ENCODE measurements at places on chromosomes 2 and 18.

DNA sequence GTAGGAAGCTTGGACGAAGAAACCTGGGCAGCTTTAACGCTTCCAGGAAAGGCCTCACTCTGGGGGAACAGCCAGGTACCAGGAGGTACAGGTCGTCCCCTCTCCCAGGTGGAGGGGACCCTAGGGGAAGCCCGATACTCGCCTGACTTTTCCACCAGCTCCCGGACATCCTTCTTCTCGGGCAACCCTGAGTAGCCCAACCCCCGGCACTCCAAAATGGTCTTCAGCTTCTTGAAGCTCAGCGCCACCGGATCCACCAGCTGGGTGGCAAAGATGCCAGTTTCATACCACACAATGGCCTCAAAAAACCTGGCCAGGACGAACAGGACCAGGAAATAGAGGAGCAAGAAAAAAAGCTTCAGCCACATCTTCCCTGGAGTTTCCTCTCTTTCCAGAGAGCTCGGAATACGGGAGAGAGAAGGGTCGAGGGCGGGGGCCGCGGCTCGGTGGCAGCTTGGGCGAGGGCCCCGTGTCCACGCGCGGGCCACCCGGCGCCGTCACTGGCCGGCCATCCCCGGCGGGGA lies 1.1 kb downstream of the RNF103 start:
- no peak for DNase-seq

- no peak for DNase-seq
These were observed 221.9 kb downstream of the HDAC4 start for GRCh38 chr2:239178954-239179353.

- DNase-seq, result no peak
These were observed 101.0 kb upstream of the DNER start for GRCh38 chr2:229815342-229815741.

GRCh38 chr2:69162057-69162456 lies 149.1 kb downstream of the ANTXR1 start:
- no peak for DNase-seq

DNA sequence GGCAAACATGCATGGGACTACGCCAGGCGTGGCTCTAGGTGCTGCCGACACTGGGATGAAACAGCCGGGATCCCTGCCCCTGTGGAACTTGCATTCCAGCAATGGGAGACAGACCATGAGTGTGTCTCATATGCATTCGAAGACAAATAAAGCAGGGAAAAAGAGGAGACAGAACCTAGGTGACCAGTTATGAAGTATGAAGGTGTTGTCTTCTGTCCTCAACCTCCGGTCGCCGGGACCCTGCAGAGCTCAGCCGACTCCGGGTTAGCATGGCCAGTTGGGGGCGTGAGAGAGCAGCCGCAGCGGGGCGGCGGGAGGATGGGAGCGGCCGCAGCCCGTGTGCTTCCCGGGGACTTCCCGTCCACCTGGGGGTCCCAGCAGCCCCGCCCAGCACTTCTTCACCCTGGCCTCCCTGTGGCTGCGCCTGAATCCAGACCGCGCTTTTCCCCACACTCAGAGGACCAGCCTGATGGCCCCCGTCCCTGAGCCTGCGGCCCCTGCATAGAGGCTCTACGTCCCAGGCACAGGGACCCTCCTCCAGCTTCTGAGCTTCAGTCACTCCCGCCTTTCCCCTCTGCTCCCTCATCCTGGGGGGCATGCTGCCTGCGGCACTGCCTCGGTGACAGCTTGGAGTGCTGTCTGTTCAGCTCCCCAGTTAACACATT lies 11.4 kb downstream of the ID2 start:
- no peak for DNase-seq

DNA sequence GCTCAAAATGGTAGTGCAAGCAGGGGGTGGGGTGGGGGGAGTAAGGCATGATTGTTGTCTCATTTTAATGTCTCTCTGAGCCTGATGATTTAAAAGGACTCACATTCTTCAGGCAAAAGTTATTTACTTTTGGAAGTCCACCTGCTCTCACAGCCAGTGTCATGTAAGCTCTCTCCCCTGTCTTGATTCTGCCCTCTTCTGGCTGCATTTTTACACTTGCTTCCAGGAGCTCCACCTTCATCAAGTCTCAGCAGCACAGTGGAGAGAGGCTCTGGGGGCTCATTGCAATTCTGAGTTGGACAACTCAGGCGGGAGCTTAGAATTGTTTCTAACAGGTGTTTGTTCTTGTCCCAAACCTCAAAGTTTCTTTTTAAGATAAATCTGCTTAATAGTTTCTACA lies 39.2 kb downstream of the GNAL start:
- DNase-seq, result no peak

- DNase-seq, result no peak
These were observed 261.0 kb downstream of the TPGS2 start for GRCh38 chr18:36567800-36568199.

GRCh38 chr18:45538444-45538843 lies 76.8 kb upstream of the SLC14A2 start:
- DNase-seq, result no peak

DNA sequence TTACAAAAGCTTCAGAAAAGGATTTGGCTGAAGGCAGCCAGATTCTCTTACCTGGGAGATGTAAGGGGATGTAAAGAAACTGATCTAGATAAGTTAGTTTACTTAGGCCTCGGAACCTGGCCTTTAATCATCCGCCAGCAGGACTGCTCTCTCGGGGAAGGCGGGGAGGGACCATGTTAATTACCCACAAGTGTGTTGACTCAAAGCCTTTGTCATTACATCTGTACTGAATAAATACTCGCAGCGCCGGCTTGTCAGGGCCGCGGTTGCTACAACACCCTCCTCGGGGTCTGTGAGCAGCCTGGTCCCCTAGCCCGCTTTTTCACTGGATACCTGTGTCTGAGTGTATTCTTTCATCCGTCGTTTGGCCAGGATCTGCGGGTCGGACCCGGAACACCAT lies 6.7 kb downstream of the CHMP3 start:
- no peak for DNase-seq

- no peak for DNase-seq
These were observed 4.7 kb downstream of the OSR1 start for GRCh38 chr2:19353721-19354050.

GRCh38 chr18:74597034-74597661 lies 522 bp upstream of the ZNF407 start:
- DNase-seq, result peak; percentile 39

DNA sequence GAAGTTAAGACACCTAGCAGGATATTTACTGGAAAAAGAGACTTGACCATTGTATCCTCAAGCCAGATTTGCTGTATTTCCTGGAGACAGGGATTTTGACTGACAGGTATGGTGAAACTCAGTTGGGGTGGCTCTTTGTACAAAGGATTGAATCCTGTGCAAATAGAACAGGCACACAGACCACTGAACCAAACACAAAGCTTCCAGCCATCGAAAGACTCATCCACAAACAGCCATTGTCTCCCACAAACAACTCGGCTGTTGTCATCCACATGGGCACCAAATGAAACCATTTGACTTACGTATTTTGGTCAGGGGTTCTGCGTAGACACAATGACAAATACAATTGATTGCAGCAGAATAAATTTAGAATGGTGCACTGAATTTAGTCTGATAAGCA lies 15.9 kb downstream of the RNF152 start:
- no peak for DNase-seq

GRCh38 chr18:46163091-46163490 lies 58.9 kb downstream of the HAUS1 start:
- no peak for DNase-seq

DNA sequence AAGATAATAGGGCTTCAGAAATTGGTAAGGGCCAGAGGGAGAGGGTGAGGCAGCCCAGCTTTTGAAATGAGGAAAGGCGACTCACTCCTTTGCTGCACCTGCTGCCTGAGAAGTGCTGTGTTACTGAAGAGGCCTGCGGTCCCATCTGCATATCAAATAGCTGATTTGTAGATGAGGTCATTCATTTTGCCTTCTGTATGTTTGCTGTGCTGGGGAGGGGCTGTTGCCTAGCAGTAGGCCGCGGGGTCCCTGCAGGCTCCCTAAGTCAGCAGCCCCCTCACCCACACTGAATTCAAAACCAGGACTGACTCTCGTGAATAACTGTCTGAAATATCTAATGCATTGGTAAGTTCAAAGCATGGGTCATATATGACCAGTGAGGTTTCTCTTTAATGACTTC lies 377.2 kb downstream of the SOX11 start:
- no peak for DNase-seq

DNA sequence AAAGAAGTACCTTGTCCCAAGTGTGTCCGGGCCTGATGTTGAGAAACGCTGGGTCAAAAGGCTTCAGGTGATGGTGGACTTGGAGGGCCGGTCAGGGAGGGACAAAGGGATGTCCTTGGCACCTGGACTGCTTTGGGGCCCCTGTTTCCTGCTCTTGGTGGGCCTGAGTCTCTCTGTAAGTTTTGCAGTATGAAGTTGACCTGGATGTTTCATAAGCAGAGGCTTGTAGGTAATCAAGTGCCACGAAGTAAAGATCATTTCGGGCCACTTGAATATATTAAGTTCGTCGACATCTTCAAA lies 29.4 kb downstream of the ASAP2 start:
- no peak for DNase-seq

- no peak for DNase-seq
These were observed 176.2 kb upstream of the EPAS1 start for GRCh38 chr2:46120792-46121555.

GRCh38 chr2:125172181-125172580 lies 1147.1 kb downstream of the CNTNAP5 start:
- DNase-seq, result no peak

GRCh38 chr2:160245614-160246155 lies 45.6 kb upstream of the ITGB6 start:
- DNase-seq, result no peak

- no peak for DNase-seq
These were observed 37.0 kb downstream of the RASGRP3 start for GRCh38 chr2:33513480-33513879.

DNA sequence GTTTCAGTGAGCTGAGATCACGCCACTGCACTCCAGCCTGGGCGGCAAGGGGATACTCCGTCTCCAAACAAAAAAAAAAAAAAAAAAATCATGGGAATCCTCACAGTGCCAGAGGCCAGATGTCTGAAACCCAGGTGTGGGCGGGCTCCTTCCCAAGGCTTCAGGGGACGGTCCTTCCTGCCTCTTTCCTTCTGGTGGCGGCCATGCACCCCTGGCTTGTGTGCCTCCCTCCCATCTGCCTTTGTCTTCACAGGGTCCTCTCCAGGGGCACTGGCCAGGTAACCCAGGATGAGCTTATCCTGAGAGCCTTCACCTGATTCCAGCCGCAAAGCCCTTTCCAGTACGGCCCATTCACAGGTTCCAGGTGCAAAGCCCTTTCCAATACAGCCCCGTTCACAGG lies 40.9 kb upstream of the GPC1 start:
- no peak for DNase-seq

DNA sequence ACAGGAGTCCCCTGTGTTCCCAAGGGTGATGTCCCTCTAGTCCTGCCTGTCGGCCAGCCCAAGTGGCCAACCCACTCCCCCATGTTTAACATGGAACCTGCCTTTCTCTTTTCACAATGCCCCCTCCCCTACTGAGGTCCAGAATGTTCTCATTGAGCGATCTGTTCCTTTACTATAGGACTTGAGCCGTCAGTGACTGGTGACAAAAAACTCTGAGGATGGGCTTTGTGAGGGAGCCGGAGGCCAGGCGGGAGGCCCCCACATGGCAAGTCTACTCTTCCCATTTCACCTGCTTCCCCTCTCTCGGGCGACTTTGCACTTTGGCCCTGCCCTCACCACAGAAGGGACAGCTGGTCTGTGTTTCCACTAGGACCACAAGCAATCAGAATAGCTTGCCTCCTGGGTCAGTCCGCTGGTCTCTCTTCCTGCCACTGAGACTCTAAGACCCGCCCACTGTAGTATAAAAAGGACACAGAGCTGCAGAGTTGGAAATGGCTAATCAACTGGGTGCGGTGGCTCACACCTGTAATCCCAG lies 146.5 kb upstream of the RAB12 start:
- no peak for DNase-seq

DNA sequence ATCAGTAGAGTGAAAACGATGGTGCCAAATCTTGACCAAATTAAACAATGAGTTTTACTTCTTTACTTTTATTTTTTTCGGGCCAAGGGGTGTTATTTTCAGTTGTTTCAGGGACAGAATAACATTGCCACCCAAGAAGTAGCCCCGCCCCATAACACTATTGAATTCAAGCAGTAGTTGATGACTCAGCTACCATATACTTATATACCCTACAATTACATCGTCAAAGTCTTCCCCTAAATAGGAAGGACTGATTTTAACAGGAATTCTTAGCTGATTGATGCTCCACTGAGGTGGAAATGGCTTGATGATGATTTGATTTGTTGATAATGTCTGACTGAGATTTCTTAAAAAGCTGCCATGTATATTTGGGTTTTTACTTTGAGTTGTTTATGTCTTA lies 24.7 kb downstream of the LYPD6B start:
- DNase-seq, result no peak

GRCh38 chr18:58125183-58125582 lies 81.2 kb downstream of the NEDD4L start:
- no peak for DNase-seq

- DNase-seq, result no peak
These were observed 14.7 kb downstream of the CUL3 start for GRCh38 chr2:224570328-224570993.

DNA sequence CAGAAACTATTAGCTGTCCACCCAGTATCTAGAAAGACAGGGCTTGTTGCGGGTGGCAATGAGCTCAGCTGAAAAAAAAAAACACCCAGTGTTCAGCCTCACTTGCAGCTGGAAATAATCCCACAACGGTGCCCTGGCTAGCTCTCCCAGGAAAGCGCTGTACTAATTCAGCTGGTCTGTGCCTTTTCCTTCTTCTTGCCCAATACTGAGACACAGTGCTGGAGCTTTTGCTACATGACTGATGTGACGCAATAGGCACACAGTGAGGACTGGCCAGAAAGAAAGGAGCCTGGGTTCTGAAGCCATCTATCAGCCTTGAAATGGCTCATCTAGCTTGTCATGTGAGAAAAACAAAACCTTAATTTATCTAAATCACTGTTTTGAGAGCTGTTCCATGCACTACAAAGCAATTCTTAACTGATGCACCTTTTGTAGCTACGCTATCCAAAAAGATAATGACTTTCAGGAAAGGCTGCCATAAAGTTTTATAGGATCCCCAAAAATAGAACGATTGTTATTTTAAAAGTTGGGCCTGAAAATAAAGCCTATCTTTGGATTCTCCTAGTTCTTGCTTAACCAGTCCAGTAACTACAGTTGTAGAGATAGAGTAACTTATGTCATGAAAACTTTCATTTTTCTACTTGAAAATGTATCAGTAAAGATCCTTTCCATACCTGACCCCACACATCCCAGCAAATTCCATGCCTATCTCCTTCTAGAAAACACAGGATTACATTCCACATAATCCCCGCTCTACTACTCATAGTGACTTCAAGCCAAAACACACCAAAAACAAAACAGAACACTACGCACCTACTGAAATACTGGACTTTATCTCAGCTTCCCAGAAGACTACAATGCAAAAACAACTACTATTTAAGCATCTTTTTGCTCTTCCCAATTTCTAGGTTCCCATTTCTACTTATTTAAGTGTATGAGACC lies 15.9 kb downstream of the KIDINS220 start:
- DNase-seq, result peak; percentile 70

GRCh38 chr2:226354434-226354833 lies 445.2 kb downstream of the IRS1 start:
- no peak for DNase-seq

GRCh38 chr2:12202313-12203075 lies 456.1 kb downstream of the LPIN1 start:
- no peak for DNase-seq
